ENCODE measurements at places on chromosomes 5 and 9.

DNA sequence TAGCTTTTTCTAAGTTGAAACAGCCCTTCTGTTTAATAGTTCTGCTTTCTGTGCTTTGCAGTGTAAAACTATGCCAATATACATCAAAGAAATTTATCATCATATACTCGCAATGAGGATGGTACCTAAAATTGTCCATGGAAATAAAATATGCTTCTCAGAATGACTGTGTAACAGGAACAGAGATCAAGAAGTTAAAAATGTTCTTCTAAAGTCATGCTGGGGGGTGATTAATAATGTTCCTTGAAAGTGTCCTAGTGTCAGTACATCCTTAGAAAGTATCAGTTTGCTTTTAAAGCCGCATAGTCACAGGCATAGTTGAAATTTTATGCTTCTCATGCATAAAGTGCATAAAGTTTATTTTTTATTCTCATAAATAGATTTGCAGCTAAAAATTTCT, 4.0 kb upstream of the LRRC70 start:
- DNase-seq: no peak

GRCh38 chr9:110179734-110180133, 28.2 kb downstream of the C9orf152 start:
- no peak for DNase-seq

GRCh38 chr5:172705576-172706084, 64.6 kb downstream of the NEURL1B start:
- DNase-seq: no peak

DNA sequence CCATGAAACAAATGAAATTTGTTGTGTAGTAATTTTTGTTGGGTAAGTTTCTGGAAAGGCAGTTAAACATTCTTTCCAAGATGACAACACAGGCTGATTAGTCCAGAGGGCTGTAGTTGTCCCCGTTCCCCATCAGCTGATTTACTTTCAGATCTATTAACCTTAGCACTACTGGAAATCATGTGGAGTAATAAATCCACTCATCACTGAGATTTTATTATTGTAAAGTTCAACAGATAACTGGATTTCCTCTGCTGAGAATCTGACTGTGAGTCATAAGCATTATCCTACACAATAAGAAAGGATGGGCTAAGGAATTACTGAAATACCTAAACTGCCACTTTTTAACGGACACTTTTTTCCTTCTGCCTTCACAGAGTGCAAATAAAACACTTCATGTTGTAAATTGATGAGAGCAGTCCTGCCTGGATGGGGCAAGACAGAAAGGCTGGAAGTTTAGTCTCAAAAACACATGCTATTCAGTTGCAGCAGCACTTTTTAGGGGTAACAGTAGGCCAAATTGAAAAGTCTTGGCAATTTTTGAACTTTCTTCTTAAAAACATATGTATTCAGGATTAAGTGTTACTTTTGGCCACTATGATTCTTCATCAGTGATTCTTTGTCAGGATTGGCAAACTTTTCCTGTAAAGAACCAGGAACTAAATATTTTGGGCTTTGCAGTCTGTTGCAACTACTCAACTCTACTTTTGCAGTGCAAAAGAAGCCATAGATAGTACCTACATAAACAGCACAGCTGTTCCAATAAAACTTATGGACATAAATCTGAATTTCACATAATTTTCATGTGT, 7.0 kb downstream of the STOM start:
- no peak for DNase-seq

DNA sequence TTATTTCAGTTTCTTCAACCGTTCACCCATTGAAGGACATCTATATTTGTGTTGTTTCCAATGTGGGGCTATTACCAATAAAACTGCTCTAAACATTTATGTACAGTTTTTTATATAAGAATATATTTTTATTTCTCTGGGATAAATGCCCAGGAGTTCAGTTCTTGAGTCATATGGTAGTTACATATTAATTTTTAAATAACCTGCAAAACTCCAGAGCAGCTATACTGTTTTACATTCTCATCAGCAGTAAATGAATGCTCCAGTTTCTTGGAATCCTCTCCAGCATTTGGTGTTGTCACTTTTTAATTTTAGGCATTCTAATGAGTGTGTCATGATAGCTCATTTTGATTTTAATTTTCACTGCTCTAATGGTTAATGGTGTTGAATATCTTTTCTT, 36.2 kb downstream of the CDK7 start:
- DNase-seq: no peak

GRCh38 chr9:6405371-6405770, 7.6 kb upstream of the UHRF2 start:
- DNase-seq: no peak

DNA sequence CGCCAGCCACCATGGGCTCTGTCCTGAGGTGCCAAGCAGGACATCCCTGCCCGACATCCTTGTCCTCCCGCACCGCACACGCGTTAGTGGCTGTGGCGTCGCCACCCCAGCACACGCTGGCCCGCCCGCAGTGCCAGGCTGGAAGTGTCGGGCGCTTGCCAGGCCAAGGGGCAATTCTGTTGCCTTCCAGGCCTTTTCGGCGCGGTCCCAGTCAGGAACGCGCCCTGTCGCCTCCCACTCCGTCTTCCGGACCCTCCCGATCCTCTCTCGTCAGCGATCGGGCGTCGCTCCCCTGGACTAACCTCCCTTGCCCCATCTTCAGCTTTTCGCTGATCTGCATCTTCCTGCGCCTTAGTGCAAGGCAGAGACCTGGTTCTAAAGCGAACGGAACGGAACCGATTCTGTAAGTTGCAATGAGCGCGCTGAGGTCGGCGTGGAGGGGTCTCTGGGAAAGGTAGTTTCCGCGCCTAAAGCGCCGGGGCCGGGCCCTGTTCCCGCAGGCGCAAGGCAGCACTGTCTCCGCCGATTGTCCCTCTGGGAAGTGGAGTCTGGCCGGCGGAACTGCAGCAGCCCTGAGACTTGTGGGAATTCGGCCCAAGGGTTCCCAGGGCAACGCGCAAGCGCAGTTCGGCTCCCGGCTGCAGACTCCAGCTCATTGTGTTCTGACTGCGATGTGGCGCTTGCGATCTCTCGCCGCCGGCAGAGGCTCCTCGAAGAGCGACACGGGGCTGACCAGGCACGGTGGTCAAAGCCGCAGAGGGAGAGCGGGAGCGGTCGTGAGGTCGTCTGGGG, at the start of gene ZNF454:
Gene ZNF454, plus strand, starts transcription at position 630 of the 792 bp plus-strand sequence. CDS start 1,594 bp downstream, outside the sequence.
- no peak for DNase-seq

DNA sequence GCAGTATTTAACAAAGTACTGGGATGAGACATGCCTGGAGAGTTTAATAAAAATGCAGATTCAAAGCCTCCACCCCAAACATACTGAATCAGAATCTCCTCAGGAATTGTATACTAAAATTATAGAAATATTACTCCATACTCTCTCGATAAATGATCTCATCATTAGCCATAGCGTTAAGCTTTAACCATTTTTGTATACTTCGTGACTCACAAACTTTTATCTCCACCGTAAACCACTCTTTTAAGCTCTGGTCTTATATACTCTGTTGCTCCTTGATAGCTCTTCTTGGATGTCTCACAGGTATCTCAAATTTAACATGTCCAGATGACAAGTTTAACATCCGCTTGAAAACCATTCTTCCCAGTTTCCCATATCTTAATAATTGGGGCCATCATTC, 327.8 kb downstream of the ADGRV1 start:
- no peak for DNase-seq

DNA sequence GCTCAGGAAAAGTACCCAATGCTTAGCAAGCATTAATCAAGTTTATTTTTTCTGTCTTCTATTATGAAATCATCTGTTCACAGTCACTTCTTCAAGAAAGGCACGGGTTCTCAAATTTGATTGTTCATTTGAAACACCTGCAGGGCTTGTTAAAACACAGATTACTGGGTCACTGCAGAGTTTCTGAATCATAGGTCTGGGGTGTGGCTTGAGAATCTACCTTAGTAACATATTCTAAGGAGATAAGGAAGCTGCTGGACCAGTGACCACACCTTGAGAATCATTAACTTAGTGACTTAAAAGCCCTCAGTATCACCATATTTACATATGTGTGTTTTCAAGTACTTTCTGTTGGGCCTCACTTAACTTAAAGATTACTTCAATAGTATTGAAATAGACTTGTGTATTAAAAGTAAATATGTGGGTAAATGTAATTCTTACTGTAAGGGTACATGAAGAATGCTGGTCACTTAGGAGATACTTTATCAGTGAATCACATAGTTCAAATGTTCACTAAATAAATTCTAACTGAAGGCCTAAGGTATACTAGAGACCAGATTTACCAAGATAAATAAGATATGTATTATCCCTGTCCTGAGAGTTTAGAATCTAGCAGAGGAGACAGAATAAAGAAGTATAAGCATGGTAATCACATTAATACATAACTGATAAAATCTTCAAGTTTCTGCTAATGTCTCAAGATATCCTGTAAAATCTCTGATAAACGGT, 1342.1 kb upstream of the C9orf72 start:
- no peak for DNase-seq

- no peak for DNase-seq
Observed at GRCh38 chr5:110873773-110874437, 135.1 kb downstream of the SLC25A46 start.

- DNase-seq: no peak
Observed at GRCh38 chr5:58925627-58926540, 343.0 kb downstream of the RAB3C start.

GRCh38 chr5:36304095-36304805, 2.5 kb upstream of the RANBP3L start:
- DNase-seq: no peak

- peak; percentile 2 for DNase-seq
Observed at GRCh38 chr5:114449860-114450421, 88.1 kb downstream of the KCNN2 start.

- no peak for DNase-seq
Observed at GRCh38 chr5:9924614-9925013, 294.5 kb upstream of the TAS2R1 start.

DNA sequence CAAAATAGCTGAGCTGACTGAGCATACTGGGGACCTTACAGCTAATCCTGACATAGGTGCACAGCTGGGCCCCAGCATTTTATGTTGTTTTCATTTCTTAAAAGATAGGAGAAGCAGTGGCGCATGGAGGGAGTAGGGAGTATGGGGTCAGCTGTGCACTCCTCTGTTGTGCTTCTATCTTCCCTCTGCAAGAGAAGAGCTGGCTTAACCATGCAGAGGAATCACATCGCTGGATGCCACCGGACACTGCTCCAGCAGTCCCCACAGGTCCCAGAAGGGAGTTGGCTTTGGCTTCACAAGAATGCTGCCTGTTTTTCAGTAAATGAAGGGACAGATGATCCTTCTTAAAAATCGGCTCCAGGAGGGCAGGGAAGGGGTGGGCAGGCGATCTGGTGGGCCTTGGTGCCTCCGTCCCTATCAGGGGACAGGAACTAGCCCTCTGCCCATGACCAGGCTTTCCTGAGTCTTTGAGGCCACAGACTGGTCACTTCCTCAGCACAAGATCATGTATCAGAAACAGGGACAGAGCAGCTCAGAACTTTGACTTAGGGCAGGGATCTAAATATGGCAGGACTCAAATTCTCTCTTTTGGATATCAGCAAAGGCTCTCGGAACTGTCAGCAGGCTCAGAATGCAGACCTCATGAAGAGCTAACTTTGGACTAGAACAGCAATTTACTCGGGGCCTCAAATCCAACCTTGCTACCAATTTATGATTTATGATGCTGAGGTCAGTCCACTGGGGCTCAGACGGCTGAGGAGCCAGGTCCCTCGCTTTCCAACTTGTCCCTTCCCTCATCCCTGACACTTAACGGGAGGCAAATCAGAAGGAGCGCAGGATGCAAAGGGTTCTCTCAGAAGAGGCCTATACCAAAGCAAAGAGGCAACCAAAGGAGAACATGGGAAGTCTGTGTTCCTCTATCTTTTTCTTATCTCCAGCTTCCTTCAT, 47.2 kb downstream of the MARCHF3 start:
- DNase-seq: no peak

- no peak for DNase-seq
Observed at GRCh38 chr9:124894741-124895170, 32.8 kb downstream of the ARPC5L start.

- DNase-seq: no peak
Observed at GRCh38 chr5:173644673-173645436, 28.4 kb upstream of the BOD1 start.

GRCh38 chr9:123761905-123762605, 167.9 kb downstream of the DENND1A start:
- no peak for DNase-seq

GRCh38 chr9:130981002-130981755, 27.8 kb upstream of the LAMC3 start:
- no peak for DNase-seq

- no peak for DNase-seq
Observed at GRCh38 chr9:107600060-107600573, 110.5 kb upstream of the KLF4 start.

DNA sequence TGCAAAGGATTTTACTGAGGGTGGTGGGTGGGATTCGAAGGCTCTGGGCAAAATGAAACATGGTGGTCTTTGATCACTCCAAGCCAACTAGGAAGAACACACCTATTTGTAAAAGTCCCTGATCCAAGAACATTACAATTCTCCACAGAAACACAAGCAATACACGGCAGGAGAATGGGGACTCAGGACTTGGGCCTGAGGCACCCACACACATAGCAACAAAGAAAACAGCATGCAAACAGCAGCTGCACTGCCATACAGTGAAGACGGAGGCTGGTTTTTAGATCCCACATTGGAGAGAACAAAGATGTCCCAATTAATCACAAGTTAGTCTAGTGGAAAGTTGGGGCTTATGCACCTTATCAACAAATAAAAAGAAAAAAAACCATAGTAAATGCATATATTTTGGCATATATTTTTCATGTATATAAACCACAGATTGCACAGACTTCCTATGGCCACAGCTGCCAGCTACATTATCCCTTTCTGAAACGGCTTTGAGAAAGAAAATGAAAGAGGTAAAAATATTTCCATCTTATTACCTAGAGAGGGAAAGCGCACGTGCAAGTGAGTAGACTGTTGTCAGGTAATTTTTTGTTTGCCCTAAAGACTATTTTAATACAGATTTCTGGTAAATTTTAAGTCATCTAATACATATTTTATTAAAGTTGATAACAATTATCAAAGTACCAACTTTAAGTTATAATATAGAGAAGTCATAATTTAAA, 410.9 kb downstream of the BNC2 start:
- DNase-seq: no peak

DNA sequence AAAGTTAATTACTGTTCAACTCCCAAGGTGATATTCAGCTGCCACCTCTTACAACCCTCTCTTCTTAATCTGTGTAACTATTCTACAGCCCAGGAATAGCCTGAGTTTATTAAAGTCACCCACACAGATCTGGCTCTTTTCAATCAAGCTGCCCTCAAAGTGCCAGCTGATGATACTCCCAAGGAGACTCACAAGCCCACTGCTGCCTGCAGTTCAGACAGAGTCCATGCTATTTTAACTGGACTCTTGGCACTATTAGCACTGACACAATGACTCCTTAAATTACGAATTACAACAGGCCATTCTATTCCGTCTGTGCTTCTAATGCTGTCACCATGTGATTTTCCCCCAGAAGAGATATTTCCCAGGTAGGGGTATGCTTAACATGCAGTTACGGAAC, 26.3 kb downstream of the REEP5 start:
- DNase-seq: no peak

- no peak for DNase-seq
Observed at GRCh38 chr9:116144038-116144437, 9.6 kb upstream of the PAPPA start.
